ENCODE measurements at places on chromosomes 13 and 19.

DNA sequence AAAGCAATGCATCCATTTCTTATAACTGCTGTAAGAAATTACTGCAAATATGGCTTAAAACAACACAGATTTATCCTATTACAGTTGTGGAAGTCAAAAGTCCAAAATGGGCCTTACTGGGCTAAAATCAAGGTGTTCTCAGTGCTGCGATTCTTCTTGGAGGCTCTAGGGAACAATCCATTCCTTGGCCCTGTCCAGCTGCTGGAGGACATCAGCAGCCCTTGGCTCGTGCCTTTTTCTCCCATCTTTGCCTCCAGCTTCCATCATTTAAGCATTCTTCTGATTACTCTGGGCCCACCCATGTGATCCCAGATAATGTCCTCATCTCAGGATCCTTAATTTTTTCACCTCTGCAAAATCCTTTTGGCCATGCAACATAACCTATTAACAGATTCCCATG is 607.1 kb downstream of the DCT start:
- no peak for DNase-seq

GRCh38 chr19:31254180-31254551 is 95.1 kb downstream of the TSHZ3 start:
- DNase-seq, result no peak

DNA sequence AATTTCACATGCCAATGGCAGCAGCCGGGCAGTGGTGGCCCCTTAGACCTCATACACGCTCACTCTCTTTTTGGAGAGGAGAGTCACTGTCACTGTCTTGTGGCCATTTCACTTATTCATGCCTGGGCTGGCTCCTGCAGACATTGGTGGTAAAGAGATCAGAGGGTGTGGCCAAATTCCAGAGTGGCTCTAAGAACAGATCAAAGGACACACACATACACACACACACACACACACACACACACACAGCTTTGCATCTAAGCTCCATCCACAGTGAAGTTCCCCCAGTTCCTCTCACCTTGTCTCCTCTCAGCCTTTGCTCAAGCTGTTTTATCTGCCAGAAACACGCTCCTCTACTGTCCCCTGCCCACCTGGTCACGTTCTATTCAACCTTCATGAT is 46.5 kb upstream of the KPNA3 start:
- DNase-seq, result no peak

DNA sequence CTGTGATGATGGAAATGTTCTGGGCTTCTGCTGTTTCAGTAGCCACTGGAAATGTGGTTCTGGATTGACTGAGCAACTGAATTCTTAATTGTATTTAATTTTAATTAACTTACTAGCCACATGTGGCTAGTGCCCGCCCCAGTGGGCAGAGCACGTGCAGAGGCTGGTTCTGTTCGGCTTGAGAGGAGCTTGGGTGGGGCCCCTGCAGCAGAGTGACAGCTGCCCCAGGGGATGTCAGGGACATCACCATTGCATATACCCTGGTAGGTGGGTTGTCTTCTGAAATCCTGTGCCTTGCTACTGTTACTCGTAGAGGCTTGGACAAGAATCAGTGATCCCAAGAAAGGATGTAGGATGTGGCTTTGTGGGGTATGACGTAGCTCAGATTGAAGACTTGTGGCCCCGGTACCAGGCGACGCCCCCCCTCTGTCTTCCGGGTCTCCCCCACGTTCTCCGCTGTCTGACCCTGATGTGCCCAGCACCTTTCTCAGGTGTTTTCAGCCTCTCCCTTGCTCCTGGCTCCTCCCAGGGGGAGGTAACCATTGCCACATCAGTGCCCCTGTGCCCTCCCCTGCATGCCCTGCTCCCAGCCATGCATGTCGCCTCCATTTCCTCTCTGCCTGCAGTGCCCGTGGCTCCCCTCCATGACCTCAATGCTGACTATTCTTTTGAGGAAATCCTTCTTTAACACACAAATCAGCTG is 102.6 kb upstream of the RNF113B start:
- DNase-seq, result no peak

GRCh38 chr13:112669881-112670499 is 19.8 kb upstream of the ATP11A start:
- no peak for DNase-seq

GRCh38 chr19:39328046-39328705 is 7.5 kb upstream of the LRFN1 start:
- peak; percentile 85 for DNase-seq

- no peak for DNase-seq
Observed at GRCh38 chr19:39968789-39969188, 2.2 kb upstream of the PSMC4 start.

- DNase-seq, result no peak
Observed at GRCh38 chr13:29118471-29118870, 298.3 kb downstream of the MTUS2 start.

DNA sequence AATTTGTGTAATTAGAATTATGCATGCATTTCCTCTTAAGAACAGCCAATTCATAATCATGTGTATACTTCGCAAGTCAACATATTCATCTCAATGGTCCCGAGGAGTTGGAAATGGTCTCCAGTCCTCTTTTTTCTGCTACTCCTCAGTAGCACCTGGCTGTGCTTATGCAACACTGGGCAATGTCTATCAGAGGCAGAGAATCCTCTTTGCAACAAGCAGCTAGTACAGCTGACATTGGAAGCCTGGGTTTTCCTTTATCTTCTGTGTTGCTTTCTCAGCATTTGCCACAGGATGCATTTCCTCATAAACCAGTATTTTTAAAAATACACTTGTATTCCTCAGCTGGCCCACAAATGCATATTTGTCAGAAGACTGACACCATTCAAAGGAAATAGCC is 405.3 kb upstream of the GPC6 start:
- no peak for DNase-seq

DNA sequence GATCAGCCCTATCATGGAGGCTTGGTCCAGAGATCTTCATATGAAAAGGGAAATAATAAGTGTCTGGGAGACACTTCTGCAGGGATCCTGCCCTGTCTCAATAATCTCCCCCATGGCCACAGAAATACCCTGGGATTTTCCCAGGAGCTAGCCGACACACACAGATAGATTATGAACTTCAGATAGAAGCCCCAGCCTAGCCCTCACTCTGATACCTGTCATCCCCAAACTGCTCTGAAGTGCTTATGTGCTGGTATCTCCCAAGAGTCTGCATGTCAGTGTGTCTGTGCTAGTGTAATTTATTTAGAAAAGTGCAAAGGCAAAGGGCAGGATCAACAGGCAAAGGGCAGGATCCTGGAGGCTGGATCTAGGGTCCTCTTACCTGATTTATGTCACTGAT is 38.7 kb upstream of the ZNF766 start:
- no peak for DNase-seq

DNA sequence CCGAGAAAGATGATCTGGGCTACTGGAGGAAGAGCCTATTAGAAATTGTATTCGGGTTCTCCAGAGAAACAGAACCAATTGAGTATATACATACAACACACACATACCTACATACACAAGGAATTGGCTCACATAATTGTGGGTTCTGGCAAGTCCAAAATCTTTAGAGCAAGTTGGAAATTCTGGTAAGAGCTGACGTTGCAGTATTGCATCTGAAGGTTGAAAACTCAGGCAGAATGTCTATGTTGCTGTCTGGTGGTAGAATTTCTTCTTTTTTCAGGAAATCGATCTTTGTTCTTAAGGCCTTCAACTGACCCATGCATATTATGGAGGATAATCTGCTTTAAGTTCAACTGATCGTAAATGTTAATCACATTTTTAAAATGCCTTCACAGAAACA is 15.5 kb upstream of the OLFM4 start:
- DNase-seq, result no peak

DNA sequence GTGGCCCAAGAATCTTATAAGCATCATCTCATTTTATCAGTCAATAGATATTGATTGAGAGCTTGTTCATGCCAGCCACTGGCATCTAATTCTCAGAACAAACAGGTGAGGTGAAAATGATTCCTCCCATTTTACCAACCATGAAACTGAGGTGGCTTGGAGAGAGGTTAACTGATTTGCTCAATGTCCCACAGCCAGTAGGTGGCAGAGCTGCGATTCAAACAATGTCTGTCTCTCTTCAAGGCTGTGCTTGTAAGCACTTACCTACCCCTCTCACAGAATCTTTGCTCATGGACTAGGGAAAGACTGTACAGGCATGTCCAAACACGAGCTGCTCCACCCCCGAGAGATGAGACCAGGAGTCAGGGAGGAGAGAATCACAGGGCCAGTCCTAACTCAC is 21.5 kb upstream of the GSX1 start:
- DNase-seq, result no peak

DNA sequence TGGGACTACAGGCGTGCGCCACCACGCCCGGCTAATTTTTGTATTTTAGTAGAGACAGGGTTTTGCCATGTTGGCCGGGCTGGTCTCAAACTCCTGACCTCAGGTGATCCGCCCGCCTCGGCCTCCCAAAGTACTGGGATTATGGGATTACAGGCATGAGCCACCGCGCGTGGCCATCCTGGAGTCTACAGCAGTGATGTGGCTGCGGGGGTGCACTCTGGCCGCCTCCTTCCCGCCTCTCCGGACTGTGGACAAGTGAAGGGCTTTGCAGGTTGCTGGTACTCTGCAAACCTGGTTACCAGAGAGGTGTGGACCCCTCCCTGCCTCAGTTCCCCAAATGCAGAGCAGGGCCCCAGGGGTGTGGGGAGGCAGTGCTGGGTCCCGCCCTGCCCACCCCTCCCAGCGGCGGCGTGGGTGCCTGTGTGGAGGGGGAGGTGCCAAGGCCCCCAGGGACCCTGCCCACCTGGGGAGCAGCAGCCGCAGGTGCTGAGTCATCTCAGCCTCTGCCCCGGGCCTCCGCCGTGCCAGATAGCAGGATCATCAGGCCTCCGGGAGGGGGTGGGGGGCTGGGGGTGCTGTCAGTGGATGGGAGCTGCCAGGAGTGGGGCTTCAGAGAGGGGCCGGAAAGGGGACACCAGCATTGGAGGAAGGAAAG is 23.1 kb downstream of the ARID3A start:
- DNase-seq, result no peak

DNA sequence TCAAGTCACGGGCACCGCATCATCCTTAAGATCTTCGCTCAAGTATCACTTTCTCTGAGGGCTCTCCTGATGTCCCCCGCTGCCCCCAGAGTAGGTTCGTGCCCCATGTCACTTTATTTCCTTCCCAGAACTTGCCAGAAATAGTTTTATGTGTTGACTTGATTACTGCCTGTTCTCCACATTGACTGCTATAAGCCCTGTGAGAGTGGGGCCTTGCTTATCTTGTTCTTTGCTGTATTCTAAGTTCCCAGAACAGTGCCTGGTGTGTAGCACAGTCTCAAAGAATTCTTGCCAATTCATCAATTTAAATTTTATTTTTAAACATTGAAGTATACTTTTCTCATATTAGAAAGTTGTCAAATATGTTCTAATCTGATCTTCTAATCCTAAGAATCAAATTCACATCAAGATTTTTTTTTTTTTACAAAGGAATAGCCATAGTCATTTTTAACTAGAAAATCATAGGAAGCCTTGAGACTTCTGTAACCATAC is 32.1 kb upstream of the GPR183 start:
- no peak for DNase-seq

- no peak for DNase-seq
Observed at GRCh38 chr13:98068521-98068920, 74.4 kb upstream of the FARP1 start.

GRCh38 chr19:10829967-10830366 is 6.0 kb downstream of the TMED1 start:
- DNase-seq, result no peak

- DNase-seq, result no peak
Observed at GRCh38 chr13:113749967-113750366, 9.1 kb upstream of the TMEM255B start.

DNA sequence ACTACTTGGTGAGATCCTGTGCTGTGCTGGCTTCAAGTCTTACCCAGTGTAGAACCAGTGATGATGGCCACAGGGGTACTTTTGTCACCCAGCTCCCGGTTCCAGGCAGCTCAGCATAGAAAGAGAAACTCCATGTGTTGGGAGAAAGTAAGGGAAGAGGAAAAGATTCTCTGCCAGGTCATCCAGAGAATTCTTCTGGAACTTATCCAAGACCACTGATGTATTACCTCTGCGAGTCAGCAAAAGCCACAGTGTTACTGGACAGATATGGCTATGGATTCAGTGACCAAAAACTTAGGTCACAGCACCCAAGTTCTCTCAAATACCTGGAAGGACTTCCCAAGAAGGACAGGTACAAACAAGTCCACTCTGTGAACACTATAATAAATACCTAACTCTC is 399.5 kb upstream of the MIR17HG start:
- no peak for DNase-seq
